ENCODE measurements at places on chromosomes 7 and 10.

- no peak for DNase-seq
Observed at GRCh38 chr10:131644289-131644688, 256.5 kb upstream of the PPP2R2D start.

DNA sequence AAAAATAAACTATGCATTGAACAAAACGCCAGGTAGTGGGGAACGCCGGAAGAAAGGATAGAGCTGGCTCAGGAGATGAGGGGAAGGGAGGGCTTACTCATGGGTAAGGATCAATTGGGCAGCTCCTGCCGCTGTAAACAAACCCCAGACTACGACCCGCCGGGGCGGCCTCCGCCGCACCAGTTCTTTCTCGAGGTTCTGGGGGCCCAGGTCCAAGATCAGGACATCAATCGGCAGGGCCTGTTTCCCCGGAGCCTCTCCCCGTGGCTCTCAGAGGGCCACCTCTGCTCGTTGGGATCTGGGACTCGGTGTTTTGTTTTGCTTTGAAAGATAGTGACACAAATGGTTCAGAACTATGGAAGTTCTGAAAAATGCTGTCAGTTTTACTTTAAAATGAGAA is 140.4 kb downstream of the ELFN1 start:
- DNase-seq = no peak

GRCh38 chr7:134744569-134744968 is 34.9 kb upstream of the CALD1 start:
- no peak for DNase-seq

- DNase-seq = no peak
Observed at GRCh38 chr7:107726356-107727130, 17.4 kb upstream of the CBLL1 start.
